ENCODE measurements at places on chromosomes 5 and 9. TPM values are rescaled to one million over a fixed set of nuclear protein-coding genes. Genes with fewer than 3 reads are reported as not detected.

Gene KCNN2
- total RNA-seq: 1.6 TPM

Gene DIAPH1
- 28.0 TPM for total RNA-seq

Gene FBXL17
- 20.4 TPM for total RNA-seq

Gene CDHR2
- not detected for total RNA-seq

DNA sequence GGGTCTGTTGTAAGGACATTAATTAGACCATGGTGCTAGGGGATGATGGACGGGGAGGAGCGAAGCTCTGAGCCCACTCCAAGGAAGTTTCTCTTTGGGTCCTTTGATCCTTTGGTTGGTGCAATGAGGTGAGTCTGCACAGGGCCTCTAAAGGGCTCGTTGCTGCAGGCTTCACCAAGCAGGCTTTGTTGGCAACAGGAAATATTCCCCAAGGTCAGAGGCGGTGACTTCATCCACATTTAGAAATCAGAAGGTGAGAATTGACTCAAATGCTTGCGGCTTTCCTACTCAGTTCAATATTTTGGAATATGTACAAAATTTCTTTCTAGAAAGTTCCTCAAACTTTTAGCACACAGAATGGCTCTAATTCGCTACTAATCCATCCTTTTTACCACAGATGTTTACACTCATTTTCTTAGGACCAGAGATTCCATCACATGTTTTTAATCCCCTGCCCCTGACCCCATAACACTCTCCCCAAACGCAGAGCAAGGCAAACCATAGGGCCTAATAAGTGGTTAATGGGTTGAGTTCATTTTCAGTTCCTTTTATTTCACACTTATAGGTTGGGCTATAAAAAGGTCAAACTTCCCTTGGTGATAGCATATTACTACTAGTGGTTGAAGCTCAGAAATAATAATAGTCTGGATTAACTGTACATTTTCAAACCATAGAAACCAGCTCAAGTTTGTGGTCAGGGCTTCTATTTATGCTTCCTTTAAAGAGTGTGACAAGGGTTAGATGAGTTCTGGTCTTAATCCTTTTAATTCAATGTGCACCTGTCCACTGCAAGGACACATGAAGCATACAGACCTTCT is 37.3 kb upstream of the TMEM252 start:
- no peak for DNase-seq
- no peaks in the 10 kb centered on the region for H3K36me3 ChIP-seq
- H3K4me3 ChIP-seq: no peak overlapping the region
- no peak overlapping the region for H3K27ac ChIP-seq
- no peaks in the 10 kb centered on the region for H3K4me1 ChIP-seq

GRCh38 chr5:23217159-23217558 is 290.2 kb upstream of the PRDM9 start:
- no peaks in the 10 kb centered on the region for H3K36me3 ChIP-seq
- H3K4me1 ChIP-seq: no peaks in the 10 kb centered on the region
- no peak for DNase-seq
- no peak overlapping the region for H3K27ac ChIP-seq

- H3K27ac ChIP-seq: no peak overlapping the region
- no peak for DNase-seq
- H3K4me3 ChIP-seq: no peak overlapping the region
- H3K27me3 ChIP-seq: no peaks in the 10 kb centered on the region
These were observed 12.0 kb downstream of the NDST1 start for GRCh38 chr5:150519978-150520377.

DNA sequence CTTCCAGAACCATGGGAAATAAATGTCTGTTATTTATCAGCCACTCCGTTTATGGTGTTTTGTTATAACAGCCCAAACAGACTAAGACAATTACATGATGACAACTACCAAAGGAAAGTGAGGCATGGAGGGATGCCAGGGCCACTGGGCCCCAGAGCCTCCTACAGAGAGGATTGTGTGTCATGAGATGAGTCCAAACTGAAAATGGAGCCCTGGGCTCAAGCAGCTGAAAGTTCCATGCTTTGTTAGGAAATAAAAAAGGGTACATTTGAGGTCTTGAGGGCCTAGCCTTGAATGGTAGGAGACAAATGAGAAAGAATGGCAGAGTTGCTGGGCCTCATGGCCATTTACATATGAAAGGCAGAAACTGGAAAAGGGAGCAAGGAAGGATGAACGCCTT is 586.5 kb downstream of the CETN3 start:
- DNase-seq: no peak
- H3K4me3 ChIP-seq: no peak overlapping the region
- H3K4me1 ChIP-seq: no peaks in the 10 kb centered on the region
- no peak overlapping the region for H3K27ac ChIP-seq

DNA sequence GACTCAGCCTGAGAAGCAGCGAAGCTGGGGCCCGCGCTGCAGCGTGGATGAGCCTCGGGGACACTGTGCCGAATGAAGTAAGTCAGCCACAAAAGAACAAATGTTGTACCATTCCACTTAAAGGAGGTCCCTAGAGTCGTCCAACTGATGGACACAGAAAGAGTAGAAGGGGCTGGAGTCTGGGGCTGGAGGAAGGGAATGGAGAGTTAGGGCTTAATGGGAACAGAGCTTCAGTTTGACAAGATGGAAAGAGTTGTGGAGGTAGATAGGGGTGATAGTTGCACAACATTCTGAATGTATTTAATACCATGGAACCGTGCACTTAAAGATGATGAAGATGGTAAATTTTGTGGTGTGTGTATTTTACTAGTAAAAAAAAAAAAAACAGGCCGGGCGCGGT is 119.9 kb downstream of the EHMT1 start:
- no peaks in the 10 kb centered on the region for H3K36me3 ChIP-seq
- peaks cover 8% of the 10 kb centered on the region for H3K4me1 ChIP-seq
- H3K4me3 ChIP-seq: no peak overlapping the region
- H3K27ac ChIP-seq: no peak overlapping the region
- H3K27me3 ChIP-seq: no peaks in the 10 kb centered on the region
